ENCODE measurements at places on chromosomes 11 and 22. TPM values are rescaled to one million over a fixed set of nuclear protein-coding genes. Genes with fewer than 3 reads are reported as not detected.

The DERL3 gene
- total RNA-seq = 1.0 TPM

The CAVIN3 gene
- total RNA-seq = 0.79 TPM

The OR51E1 gene
- not detected for total RNA-seq

The CYTH4 gene
- 153 TPM for total RNA-seq

The TRIM22 gene
- total RNA-seq = 378 TPM

The SLC5A1 gene
- total RNA-seq = not detected

The MMP13 gene
- total RNA-seq = not detected

The SLC43A1 gene
- total RNA-seq = 12.8 TPM

Measured in CD4-positive, CD25-positive, alpha-beta regulatory T cell (primary cell).